ENCODE measurements at places on chromosomes 11 and 22. TPM values are rescaled to one million over a fixed set of nuclear protein-coding genes. Genes with fewer than 3 reads are reported as not detected.

DNA sequence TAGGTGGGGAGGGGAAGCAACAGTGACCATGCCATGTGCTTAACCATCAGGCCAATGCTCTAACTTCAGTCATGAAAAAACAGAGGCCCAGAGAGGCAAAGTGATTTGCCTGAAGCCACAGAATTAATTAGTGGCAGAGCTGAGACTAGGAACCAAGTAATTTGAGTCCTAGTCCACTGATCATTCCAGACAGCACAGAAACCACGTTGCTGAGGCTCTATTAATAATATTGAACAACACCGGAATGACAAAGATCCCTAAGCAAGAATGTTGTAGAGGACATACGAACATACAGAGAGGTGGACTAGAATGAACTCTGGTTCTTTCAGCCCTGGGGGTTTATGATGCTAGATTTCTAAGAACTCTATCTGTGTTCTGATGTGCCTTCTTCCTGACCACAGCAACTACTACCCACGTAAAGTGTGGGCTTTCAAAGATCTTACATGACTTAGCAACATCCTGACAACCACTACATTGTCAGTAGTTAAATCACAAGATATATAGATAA is 92.3 kb downstream of the GAB2 start:
- DNase-seq, result no peak

- no peak for DNase-seq
These were observed 13.6 kb downstream of the KCNJ5 start for GRCh38 chr11:128904656-128905344.

The PANX2 gene
- polyA plus RNA-seq, result 1.1 TPM

DNA sequence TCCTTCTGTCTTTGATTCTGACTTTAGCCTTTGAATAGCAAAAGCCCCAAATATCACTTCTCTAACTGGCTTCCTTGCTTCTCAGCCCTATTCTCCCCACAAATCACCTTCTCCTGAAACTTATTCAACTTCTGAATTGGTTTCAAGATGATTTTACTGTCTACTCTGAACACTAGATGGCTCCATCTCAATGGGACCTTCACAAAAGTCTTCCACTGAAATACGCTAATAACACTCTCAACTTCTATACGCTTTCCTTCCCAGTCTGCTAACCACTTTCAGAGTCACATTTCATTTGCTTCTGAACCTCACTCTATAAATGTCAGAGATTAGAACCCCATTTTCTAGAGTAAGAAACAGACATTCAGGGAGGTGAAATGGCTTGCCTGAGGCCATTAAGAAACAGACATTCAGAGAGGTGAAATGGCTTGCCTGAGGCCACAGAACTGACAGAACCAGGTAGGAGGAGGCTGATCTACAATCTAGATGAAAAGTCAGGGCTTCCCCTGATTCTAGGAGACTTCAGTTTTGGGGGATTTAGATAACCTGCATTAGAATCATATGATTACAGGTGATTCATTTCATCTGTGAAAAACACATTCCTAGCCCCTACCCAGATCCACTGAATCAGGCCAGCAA is 20.6 kb downstream of the MORC2 start:
- DNase-seq, result no peak

- no peak for DNase-seq
These were observed 86.6 kb upstream of the ARHGAP32 start for GRCh38 chr11:129278586-129279319.

GRCh38 chr22:31329453-31330215 is 16.5 kb downstream of the PATZ1 start:
- no peak for DNase-seq

- no peak for DNase-seq
These were observed 89.3 kb downstream of the PRR5L start for GRCh38 chr11:36385121-36385970.

DNA sequence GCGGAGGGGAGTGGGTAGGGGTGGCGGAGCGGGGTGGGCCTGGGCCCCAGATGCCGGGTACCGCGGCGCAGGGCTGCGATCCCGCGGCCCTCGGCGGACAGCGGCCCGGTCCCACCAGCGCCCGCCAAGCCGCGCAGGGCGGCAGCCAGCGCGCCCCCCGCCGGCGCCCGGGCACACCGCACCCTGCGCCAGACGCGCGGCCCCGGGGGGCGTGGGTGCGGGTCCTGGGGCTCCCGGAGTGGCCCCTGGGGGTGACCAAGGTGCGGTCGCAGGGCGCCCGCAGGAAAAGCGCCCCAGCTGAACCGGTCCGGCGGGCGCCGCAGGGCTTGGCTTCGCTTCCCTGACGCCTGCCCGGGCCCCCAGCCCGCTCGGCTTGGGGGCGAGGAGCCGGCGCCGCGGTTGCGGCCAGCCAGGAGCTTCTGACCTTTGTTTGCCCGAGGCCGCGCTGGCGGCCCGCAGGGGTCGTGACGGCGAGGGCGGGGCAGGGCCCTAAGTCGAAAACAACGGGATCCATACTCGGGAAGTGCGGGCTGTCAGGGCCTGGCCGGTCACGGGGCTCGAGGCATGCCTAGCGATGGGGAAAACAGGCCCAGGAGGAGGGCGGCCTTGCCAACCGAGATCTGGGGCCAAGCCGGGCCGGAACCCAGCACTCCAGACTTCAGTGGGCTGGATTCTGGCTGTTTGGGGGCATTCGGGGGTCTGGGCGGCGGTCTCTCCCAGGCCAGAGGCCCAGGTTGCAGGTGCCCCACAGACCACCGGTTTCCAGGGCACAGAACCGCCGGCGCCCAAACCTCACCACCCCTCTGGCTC is 581 bp upstream of the AP5B1 start:
- DNase-seq, result no peak

The TMEM223 gene
- 26.6 TPM for polyA plus RNA-seq

The GLYAT gene
- polyA plus RNA-seq, result 185 TPM

DNA sequence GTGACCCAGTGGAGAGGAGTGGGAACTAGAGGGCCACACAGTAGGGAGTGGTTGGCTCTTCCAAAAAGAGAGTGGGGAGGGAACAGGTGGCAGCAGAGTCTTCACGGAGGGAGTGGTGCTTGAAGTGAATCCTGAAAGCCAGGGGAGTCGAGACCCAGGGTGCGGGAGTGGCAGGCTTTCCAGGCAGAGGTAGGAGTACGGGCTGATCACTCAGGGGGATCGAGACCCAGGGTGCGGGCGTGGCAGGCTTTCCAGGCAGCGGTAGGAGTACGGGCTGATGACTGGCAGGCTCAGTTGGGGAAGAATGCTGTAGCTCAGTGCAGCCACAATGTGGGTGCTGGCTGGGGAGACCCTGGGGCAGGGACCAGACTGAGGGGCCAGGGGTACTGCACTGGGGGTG is 148.2 kb downstream of the TBC1D22A start:
- no peak for DNase-seq

DNA sequence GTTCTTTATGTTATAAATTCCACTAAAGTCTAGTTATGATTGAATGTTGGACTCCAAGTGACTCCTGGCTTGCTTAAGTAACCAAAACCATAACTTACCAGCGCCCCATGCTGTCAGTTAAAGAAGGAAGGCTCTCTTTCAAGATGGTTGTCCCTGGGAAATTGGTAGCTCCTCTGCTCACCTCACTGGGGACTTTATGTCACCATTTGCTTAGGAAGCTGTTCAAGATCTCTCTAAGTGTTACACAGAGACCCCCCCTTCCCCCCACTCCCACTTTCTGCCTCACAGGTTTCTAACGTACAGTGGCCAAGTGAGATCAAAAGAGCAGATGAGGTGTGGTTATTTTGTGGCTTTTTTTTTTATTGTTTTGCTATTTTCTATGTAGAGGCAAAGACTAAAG is 301.8 kb downstream of the AASDHPPT start:
- no peak for DNase-seq

- no peak for DNase-seq
These were observed 74.6 kb upstream of the TEAD1 start for GRCh38 chr11:12599408-12600143.

The GPR83 gene
- polyA plus RNA-seq, result 0.61 TPM

DNA sequence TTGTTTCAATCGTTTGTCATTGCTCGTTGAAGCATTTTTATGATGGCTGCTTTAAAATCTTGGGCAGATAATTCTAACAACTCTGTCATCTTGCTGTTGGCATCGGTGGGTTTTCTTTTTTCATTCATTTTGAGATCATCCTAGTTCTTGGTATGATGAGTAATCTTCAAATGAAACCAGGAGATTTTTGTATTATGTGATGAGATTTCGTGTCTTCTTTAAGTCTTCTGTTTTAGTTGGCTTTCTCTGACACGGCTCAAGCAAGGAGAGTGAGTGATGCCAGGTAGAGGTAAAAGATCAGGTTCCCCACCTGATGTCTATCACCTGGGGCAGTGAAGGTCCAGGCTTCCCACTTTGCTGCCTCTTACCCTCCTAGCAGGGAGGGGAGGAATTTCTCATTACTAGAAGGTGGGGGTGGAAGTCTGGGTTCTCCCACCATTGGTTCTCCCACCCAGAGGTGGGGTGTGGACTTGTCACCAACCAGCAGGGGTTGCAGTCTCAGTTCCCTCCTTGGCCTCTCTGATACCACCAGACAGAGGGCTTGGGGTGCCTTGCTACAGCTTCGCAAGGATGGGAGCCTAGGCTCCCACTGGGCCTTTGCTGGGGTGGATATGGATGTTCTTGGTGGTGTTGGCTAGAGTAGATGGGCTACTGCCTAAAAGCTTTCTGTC is 12.9 kb downstream of the CDC45 start:
- no peak for DNase-seq

- DNase-seq, result no peak
These were observed 1.1 kb downstream of the RBFOX2 start for GRCh38 chr22:36027579-36027934.

The CADM1 gene
- polyA plus RNA-seq, result 144 TPM

The C11orf91 gene
- not detected for polyA plus RNA-seq

DNA sequence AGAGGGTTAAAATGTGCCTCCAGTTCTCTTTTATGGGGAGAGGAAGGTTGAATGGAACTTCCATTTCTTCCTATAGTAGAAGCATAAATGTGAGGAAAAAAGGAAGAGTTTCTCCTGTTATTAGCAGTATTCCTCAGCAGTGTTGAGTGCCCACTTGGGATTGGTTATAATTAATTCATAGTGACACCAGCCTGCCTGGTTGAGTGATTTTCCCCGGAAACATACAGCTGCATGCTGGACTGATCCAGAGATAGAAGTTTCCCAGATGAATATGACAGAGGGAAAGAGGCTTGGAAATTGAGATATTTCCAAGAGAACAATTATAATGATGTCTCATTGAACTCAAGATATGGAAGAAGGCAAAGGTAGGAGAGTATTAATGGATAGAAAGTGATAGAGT is 28.3 kb downstream of the RAB39A start:
- no peak for DNase-seq

- no peak for DNase-seq
These were observed 9.9 kb downstream of the TESMIN start for GRCh38 chr11:68741463-68741862.

The ARHGAP20 gene
- 4.0 TPM for polyA plus RNA-seq

- no peak for DNase-seq
These were observed 2.0 kb downstream of the DAGLA start for GRCh38 chr11:61682093-61682732.

DNA sequence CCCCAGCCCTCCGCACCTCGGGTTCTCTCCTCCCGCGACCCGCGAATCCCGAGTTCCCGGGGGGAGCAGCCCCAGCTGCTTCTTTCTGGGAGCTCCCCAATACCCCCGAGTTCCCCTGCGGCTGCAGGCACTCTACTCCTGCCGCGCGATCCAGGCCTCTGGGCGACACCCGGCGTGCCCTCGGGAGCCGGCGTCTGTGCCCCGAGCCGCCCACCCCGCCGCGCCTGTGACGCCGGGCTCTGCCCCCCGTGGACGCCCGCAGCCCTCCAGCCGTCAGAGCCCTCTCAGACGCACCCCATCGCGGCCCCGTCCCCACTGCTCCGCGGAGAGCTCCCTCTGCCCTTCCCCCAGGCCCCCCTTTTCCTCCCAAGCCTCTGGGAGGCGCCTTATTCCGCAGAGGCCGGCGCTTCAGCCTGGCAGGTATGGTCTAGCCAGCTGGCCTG is 422 bp downstream of the GLB1L2 start:
- DNase-seq, result no peak

The BLID gene
- polyA plus RNA-seq, result not detected

DNA sequence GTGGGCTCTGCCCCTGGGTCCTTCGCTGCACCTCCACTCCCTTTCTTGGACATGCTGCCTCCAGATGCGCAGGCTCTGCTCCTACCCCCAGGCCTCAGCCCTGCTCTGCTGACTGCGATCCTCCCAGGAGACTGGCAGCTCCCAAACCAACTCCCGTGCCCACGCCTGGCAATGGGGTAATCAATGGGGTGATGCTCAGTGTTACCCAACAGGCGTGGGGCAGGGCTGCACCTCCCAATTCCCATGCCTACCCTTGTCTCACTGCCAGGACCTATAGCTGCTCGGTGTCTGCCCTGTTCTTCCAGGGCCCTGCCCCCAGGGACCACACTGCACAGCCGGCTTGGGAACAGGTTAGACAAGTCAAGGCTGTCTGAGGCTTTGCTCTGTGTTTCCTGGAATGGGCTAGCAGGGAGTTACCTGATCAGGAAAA is at the start of gene ALDH3B2:
Gene ALDH3B2, minus strand, starts transcription at position 182 of the 430 bp plus-strand sequence. CDS start 7,688 bp downstream, outside the sequence.
- DNase-seq, result no peak

- DNase-seq, result no peak
These were observed 13.5 kb downstream of the TXN2 start for GRCh38 chr22:36467946-36468345.

The TUBGCP6 gene
- polyA plus RNA-seq, result 26.4 TPM

The PPM1F gene
- 38.5 TPM for polyA plus RNA-seq

GRCh38 chr22:44443641-44444235 is 54.3 kb downstream of the RTL6 start:
- DNase-seq, result no peak

DNA sequence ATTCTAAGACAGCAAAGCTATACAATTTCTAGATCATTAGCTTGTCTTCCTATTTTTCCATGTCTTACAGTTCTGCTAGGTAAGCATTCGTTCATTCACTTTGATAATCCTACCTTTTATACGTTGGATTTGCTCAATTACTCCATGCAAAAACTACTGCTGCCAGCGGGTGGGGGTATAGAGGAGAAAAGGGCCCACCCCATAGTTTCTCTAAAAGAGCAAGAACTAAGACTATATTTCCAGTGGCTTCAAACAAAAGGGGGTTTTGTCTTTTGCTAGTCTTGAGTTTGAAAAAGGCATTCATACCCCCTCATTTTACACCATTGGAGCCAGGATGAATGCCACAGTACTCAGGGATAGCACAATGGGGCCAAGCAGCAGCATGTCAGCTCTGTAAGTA is 155.7 kb downstream of the WT1 start:
- DNase-seq, result no peak

DNA sequence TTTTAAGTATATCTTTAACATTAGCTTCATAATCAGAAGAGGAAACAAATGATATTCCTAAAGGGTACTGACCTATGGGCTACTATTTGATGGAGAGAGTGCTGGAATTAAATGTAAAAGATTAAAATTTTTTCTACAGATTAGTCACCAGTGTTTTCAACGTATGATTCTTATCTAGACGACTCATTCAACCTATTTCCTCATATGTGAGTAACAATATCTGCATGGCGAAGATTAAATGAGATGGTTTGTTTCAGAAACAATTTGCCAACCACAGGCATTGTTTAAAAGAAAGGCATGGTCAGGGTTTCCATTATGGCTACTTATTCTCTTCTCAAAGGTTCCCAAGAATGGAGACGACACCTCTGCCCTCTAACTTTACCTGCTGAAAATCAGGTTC is 20.4 kb downstream of the OR56B4 start:
- no peak for DNase-seq

Data from right renal cortex interstitium (tissue), 3 donors.